ENCODE measurements at places on chromosomes 5 and 9.

DNA sequence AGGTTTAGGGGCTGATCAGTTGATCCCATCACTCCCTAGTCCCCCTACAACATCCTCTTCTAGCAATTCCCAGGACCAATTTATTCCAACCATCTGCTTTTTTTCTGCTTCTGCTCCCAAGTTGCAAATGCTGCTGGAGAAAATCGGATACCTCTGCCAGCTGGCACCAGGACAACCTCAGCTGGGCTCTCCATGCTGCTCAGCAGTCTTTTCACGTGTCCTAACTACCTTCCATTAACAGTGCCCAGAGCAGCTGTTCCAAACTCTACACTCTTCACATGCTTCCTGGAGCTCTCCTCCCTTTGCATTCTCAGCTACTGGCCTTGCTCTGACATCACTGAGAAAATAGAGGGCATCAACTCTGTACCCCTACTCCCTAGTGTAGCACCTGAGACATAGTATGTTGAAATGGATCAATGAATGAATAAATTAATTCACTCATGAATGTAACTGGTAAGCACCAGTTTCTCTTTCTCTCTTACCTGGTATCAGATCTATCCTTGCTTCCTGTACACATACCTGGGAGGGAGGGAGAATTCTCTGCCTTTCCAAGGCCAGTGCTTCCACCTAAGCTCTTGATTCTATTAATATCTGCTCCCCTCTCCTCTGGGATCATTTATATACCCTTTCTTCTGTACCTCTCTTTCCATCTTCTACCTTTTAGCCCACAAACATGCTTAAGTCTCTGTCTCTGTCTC lies 191.0 kb downstream of the RAB3C start:
- peak; percentile 97 for DNase-seq

- no peak for DNase-seq
These were observed 318.7 kb downstream of the TLE1 start for GRCh38 chr9:81370650-81371049.

DNA sequence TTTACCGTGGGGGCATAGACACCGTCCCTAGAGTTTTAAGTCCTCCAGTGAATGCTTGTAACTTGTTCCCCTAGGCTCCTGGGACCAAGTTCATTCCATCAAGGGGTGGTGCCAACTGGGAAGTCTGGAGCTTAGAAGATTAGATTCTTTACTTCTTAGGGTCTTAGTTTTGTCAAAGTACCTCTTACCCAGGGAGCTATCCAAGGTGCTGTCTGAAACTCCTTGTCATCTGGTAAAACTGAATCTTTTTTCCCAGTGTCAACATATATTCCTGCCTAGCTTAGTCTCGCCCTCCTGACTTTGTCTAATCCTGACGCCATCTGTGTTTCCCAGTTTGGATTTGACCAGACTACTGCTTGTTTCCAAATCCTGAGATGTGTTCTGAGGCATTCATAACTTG lies 41.6 kb downstream of the MAMDC2 start:
- DNase-seq: peak; percentile 70

GRCh38 chr5:120684213-120684612 lies 220.1 kb downstream of the PRR16 start:
- peak; percentile 8 for DNase-seq
